ENCODE measurements at places on chromosomes 3 and 15.

- DNase-seq, result no peak
Observed at GRCh38 chr3:77102951-77103769, 63.3 kb downstream of the ROBO2 start.

- DNase-seq, result no peak
Observed at GRCh38 chr15:77988347-77989295, 88.9 kb downstream of the TBC1D2B start.

GRCh38 chr3:184258926-184259325, 2.4 kb downstream of the CAMK2N2 start:
- DNase-seq, result no peak

GRCh38 chr3:38949994-38950393, 101.8 kb downstream of the SCN11A start:
- DNase-seq, result no peak

GRCh38 chr3:37249294-37249693, 74.9 kb upstream of the LRRFIP2 start:
- no peak for DNase-seq

DNA sequence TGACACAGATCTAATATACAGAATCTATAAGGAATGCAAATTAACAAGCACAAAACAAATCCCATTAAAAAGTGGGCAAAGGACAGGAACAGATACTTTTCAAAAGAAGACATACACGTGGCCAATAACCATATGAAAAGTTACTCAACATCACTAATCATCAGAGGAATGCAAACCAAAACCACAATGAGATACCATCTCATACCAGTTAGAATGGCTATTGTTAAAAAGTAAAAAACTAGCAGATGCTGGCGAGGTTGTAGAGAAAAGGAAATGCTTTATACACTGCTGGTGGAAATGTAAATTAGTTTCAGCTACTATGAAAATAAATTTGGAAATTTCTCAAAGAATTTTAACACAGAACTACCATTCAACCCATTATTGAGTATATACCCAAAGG, 50.7 kb downstream of the ADAMTS17 start:
- DNase-seq, result no peak

GRCh38 chr15:83567318-83567717, 86.6 kb upstream of the ADAMTSL3 start:
- no peak for DNase-seq

DNA sequence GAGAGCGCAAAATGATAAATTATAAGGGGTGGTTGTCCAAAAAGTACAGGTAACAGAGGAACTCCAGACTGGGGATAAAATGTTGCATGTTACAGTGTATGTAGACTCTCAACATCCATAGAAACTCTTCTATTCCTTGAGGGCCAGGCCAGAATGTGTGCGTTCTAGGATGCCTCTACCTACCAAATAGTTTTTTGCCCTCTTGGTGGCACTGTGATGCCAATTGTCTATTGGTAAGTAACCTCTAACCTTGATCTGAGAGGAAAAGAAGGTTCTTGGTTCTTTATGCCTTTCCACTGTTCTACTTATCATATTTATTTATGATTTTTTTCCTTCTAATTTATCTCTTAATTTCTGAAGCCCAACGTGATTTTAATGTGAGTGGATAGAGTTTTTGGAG, 424.6 kb downstream of the GRM7 start:
- DNase-seq, result no peak

DNA sequence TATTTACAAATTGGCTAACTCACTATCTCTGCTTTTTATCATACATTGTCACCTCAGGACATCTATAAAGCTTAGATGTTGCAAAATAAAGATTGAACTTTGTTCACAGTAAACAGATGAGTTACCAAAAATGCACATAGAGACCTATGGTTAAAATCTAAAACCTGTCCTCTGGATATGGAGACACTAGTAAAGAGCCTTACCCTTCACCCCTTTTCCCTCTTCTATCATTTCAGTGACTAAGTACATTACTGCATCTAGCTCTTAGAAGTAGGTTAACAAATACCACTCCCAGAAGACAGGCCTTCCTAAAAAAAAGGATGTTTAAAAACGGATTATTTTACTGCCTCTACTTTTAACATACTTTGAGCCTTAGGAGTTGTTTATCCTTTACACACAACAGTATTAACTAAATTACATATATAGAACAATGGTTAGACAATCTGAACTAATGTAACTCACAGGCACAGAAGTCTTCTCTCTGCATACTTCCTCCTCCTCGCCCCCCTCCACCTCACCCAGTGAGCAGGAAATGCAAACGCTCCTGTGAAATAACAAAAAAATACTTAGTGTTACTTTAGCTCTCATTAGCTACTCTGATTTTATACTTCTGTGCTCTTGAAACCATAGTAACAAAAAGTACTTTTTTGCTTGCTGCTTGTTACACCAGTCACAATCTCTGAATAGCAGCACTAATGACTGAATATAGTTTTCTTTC, 23.3 kb downstream of the IREB2 start:
- no peak for DNase-seq

GRCh38 chr15:63718590-63719035, 115.1 kb downstream of the HERC1 start:
- no peak for DNase-seq

DNA sequence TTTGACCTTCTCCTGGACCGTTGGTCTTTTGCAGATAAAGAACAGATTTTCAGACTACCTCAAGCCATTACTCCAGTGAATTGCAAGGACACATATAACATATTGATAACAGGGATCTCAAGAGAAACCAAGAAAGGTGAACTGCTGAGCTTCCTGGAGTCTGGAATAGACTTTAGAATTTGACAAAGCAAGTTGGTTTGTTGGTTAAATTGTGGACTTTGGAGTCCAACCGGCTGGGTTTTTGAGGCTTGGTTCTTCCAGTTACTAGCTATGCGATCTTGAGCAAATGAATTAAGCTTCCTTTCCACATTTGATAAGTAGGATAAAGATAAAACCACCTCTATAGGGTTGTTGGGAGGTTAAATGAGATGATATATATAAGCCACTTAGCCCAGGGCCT, 233.1 kb downstream of the SHQ1 start:
- no peak for DNase-seq

- DNase-seq, result no peak
Observed at GRCh38 chr3:124532071-124532470, 198.2 kb upstream of the UMPS start.

- DNase-seq, result no peak
Observed at GRCh38 chr3:187293516-187294430, 2.2 kb upstream of the MASP1 start.

DNA sequence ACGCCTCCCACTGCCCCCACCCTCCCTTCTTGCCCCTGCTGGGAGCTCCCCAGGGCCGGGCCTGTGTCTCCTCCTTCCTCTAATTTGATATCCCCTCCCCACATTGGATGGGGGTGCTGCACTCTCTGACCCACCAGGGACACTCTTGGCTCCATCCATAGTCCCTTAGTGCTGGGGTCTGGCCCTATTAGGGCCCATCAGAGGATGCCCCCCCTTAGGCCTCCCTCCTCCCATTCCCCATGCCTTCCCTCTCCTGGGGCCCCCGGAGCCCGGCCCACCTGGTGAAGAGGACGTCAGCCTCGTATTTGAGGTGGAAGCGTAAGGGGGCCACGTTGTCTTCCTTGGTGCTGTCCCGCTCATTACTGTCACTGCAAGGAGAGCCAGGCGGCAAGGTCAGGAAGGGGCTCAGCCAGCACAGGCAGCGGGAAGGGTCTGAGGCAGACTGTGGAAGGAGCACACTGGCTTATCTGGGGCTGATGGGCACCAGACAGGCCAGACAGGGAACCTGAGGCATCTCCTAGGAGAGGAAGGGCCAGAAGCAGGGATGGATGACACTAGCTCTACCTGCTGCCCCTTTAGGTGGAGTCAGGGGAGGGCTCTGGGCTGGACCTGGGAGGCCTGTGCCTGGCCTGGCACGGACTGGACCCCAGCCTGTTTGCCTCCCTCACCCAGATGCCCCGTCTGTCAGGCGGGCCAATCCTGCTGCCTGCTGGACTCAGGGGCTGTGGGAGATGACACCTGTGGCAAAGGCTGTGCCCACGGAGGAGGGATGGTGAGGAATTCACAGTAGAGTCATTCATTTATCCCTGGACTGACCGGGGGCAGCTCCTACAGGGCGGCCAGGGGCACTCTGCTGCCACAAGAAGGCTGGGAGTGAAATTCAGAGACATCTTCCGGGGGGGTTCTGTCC, 36.2 kb downstream of the FEM1B start:
- DNase-seq, result no peak

DNA sequence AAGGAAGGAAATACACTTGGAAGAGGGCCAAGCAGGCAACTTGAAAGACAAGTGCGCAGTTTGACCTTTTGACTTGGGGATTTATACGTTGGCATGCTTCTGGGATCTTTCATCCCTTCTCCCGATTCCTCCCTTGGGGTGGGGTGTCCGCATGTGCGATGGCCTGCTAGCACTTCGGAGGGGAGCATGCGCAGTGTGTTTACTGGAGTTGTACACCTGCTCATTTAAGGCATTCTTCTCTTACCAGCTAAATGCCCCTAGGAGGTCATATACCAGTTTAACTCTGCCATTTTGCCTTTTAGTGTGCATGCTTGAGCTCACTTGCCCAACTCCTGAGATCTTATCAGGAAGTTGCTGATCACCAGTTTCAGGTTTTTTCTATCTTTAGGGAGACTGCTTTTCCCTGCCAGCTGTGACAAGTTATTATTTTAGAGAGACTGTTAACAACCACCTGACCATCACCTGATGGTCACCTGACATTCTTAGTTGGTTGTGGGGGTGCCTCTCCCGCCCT, 63.5 kb downstream of the BFSP2 start:
- no peak for DNase-seq

DNA sequence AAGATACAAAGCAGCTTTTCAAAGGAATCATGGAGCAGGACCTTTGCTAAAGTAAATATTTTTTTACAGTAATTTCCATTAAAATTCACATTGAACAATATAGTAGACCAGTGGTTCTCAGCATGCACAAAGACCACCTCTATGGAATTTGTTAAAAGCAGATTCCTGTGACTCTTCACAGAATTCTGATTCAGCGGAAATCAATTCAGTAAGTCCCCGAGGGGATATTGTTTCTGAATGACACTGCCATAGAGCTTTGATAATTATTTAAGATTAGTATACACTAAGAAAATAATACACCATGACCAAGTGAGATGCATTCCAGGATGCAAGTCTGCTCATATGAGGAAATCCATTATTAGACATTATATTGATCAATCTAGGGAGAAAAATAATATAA, 161.9 kb upstream of the TNIK start:
- DNase-seq, result no peak

DNA sequence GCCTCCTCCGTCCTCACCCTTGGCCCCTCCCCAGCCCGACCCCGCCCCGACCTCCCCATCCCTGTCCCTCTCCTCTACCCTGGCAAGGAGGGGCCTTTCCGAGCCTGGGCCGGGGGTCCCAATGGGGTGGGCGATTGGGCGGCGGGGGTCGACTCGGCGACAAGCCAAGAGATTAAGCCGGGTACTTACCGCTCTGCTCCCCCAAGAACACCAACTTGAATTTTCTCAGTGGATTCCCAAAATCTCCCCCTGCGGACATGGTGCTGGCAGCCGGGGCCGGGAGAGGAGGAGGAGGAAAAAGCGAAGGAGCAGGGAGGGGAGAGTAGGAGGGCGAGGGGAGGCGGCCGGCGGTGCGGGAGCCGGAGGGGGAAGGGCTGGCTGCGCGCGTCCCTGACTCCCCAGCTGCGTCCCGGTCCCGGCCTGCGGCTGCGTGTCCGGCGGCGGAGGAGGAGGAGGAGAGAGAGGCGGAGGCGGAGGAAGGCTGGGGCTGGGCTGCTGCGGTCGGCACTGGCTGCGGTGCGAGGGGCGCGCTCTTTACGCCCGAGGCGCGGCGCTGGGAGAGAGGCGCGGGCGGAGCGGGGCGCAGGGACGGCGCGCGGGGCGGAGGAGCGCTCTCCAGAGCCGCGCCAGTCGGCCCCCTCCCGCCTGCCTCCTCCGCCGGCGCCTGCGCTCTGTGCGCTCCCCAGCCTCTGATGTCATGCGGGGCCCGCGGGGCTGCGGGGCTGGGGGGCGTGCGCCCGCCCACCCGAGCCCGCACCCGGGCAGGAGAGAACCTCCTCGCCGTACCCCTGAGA, at the start of gene RAB6B:
RAB6B (minus strand) TSS at position 675 of the 794 bp plus-strand sequence; CDS start at position 259, 416 bp downstream.
- peak; percentile 20 for DNase-seq

DNA sequence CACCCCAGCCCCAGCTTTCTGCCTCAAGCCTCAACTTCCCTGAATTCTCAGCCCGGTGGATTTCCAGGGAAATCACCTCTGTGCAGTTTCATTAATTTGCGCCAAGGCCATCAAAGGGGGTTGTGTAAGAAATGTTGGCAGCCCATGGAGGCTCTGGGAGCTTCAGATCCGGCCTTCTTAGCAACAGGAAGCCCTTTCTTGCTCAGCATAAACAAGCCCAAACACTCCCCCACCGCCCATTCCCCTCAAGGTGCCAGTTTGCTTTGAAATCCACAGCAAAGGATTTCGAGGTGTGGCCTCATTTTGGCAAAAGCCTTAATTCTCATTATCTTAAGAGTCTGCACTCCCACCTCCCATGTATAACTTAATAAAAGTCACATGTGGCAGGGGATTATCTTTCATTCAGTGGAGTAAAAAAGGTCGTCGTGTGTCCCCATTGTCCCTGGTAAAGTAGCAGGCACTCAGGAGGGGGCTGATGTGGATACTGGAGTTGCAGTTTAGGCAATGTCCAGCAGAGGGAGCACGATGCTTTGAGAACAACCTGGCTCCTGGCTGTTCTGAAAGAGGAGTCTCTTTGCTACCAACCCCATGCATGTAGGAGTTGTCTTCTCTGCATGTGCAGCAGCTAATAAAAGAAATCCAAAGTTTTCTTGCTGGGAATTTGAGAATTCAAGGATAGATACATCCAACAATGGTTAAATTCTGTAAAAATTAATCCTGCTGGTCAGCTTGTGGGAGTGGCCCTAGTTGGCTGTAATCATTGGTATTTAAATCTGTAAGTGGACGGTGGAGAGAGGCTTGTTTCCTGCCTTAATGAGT, 39.5 kb downstream of the EBLN2 start:
- DNase-seq, result peak; percentile 65

DNA sequence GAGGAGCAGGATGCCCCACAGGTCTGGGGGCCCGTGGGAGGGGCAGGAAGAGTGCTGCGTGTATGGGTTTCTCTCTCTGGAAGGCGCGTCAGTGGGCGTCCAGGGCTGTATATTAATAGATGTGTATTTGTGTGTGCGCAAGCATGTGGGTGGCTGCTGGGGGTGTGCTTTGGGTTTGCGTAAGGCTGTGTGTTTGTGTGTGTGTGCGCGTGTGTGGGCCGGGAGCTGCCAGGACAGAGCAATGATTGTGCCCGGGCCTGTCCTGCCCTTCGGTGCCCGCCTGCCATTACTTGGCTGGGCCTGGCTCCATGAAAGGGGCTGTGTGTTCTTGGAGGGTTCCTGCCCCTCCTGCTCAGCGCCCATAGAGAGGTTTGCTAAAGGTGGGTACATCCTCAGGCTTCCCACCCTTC, 16.3 kb downstream of the CSPG4 start:
- DNase-seq, result no peak

- DNase-seq, result no peak
Observed at GRCh38 chr15:94231723-94232468, 535 bp downstream of the MCTP2 start.

- no peak for DNase-seq
Observed at GRCh38 chr3:65539616-65540015, 499.1 kb downstream of the MAGI1 start.

DNA sequence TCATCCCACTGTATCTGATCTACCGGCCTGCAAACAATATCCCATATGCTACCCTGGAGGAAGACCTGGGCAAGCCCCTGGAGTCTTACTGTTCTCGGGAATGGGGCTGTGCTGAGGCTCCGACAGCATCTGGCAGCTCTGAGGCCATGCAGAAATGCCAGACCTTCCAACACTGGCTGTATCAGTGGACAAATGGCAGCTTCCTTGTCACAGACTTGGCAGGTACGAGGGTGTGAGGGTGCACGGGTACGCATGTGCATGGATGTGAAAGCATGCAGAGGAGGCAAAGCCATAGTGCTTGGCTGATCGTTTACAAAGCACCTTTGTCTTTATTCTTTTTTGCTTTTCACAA, 20.0 kb upstream of the SLC28A1 start:
- no peak for DNase-seq
